Glomerular endothelial cell (primary cell): ENCODE measurements at places on chromosomes 3 and 15. TPM values are rescaled to one million over a fixed set of nuclear protein-coding genes. Genes with fewer than 3 reads are reported as not detected.

The FOXL2 gene
- total RNA-seq, result 0.06 and 0.58 TPM in 2 replicates

The PDZRN3 gene
- 0.76 TPM in 1 of 2 replicates, not detected in the other for total RNA-seq

The SNRPA1 gene
- 33.6 and 46.3 TPM in 2 replicates for total RNA-seq

The COL7A1 gene
- total RNA-seq, result 20.0 and 25.0 TPM in 2 replicates

The AMT gene
- 1.9 and 2.5 TPM in 2 replicates for total RNA-seq

The IL16 gene
- total RNA-seq, result 1.4 and 3.3 TPM in 2 replicates

The RLBP1 gene
- total RNA-seq, result not detected in 2 replicates

The WNT5A gene
- 33.8 and 44.6 TPM in 2 replicates for total RNA-seq

The PLSCR4 gene
- total RNA-seq, result 56.9 and 61.9 TPM in 2 replicates

The CIDEC gene
- total RNA-seq, result not detected in 2 replicates
